GDM1 (cell line): ENCODE measurements at places on chromosomes 12 and 14.

DNA sequence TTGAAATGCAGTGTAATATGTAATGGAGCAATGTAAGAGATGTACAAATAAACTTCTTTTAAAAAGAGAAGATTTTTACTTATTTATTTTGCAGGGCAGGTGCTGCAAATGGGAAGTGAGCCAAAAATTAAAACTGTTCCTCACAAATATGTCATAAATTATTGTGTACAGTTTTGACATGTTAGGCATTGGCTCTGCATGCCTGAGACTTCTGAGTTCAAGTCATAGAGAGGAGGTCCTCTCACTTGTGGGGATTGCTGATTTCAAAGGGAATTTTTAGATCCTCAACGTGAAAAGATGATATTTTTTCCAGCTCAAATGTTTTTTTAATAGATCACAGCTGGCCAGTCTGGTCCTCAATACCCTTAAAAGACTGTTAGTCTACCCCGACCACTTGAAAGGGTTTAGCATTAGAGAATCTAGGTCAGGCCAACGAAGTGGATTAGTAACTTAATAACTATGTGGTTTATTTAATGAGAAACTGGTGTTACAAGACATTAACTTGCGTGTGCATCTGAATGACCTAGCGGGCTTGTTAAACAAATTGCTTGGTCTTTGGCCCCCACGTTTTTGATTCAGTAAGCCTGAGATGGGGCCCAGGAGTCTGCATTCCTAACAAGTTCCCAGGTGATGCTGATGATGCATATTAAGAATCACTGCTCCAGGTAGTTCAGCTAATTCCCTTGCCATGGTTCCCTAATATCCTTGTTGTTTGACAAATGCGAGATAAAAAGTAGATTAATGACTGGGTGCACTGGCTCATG, 30.9 kb upstream of the WDR89 start:
- no peak for DNase-seq

DNA sequence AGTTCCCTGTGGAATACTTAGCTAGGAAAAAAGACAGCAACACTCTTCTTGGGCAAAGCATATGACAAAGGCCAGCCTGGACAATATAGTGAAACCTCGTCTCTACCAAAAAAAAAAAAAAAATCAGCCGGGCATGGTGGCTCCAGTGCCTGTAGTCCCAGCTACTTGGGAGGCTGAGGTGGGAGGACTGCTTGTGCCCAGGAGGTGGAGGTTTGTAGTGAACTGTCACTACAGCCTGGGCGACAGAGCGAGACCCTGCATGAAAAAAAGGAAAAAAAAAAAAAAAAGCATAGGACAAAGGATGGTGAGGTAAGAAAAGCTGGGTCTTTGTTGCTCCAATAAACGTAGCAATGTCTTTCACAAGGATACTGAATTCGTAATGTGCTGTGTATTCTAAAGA, 1.1 kb downstream of the TXNDC16 start:
- DNase-seq, result no peak

DNA sequence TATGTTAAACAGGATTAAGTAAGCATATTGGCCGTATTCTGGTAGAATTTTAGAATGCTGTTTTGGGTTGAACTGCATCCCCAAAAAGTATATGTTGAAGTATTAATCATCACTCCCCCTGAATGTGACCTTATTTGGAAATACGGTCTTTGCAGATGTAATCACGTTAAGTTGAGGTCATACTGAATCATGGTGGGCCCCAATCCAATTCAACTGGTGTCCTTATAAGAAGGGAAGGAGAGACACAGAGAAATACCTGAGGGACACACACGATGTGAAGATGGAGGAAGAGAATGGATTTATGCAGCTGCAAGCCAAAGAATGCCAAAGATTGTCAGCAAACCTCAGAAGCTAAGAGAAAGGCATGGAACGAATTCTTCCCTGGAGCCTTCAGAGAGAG, 268.6 kb downstream of the ITPR2 start:
- no peak for DNase-seq

DNA sequence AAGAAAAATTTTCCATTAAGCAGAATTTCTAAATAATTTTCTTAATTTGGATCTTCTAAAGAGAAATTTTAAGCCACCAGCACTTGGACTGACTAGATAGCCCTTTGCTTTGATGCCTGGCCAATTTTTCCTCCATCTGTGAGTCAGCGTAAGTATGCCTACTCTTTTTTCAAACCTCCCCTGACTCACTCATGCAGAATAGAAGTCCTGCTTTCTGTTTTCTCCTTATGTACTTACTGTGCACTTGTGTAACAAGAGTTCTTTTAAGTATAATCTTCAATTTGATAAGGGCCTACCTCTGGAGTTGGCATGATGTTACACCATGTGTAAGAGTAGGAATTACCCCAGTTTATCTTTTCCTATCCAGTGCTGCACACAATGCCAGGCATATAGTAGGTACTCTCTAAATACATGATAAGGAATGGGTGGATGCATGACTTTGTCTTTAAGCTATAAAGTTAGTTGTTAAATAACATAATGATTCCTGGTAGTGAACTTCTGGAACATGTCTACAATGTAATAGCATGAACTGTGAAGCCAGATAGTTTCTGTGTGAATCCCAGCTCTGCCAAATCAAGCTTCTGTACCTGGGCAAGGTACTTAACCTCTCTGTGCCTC, 329.6 kb downstream of the TMTC2 start:
- no peak for DNase-seq

DNA sequence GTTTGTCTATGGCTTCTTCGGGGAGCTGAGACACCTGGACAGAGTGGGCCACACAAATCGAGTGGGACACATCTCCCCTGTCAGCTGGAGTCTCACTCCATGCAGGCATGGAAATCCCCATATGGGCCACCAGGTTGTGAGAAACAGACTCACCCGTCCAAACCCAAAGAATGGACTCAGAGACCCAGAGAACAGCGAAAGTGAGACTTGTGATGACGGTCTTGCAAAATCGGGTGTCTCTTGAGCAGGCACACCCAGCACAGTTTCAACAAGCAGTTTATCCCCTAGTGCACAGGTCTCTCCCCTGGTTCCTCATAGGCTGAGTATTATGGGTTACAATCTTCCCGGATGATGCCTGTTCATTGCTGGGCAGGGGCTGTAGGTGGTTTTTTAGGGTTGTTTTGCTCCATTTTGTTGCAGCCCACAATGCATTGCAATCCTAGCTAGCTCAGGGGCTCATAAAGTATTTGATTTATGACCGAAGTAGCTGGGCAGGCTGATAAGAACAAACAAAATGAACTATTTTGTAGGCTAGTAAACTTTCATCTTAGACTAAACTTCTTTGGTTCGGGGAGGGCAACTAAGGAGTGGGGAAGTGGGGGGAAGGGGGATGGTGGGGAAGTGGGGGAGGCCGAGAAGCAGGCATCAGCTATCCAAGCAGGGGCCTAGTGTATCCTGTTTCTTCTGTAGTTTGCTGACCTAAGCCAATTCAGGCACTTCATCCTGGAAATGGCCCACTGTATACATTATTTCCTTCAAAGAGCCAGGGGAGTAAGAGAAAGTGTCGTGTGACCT, 45.3 kb downstream of the IQSEC3 start:
- no peak for DNase-seq

DNA sequence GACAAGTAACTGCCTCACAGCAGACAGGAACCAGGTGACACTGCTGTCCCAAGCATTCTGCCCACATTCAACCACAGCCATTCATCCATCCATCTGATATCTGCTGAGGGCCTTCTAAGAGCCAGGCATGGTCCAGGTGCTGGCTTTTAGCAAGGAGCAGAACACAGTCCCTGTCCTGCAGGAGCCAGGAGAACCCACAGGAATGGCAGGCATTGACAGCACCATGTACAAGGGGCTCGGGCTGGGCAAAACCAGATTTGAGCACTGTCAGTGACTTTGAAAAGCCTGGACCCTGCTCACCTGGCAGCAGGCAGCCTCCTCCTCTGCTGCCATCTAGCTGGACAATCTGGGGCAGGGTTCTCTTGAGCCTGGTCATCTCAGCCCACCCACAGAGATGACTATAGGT, 137.0 kb downstream of the ZFP36L1 start:
- DNase-seq, result no peak

DNA sequence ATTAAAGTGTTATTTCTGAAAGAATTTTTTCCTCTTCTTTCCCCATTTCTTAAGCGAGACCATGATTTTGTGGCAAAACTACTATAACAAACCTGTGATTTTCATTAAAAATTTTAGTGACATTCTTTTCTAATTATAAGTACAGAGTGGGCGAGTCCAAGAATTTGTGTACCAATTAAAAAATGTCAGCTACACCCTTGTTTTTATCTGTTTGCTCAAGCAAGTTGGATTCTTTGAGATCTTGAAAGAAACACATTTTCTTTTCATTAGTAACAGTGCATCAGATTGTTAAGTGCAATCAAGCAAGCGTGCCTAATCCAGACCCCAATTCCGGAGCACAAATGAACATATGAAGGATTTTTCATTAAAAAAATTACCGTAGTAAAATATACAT, 338.8 kb upstream of the DDHD1 start:
- no peak for DNase-seq

- DNase-seq, result no peak
Measured at GRCh38 chr12:53603196-53603595, 23.0 kb downstream of the ATF7 start.

- no peak for DNase-seq
Measured at GRCh38 chr12:124394462-124395128, 99.7 kb downstream of the RFLNA start.

DNA sequence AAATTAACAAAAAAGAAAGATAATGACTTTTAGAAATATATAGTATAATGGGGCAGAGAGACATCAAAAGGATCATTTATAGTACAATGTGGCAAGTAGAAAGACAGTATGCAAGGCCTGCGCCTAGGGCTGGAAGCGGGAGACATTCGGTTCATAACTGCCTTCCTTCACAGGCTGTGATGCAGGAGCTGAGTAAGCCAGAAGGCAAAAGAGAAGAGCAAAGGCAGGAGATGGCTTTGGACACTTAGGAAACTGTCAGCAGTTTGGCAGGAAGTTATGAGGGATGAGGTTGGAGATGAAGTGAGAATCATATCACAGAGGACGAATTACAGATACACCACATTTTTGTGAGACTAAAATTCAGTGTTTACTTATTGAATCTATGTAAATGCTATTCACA, 97.8 kb downstream of the EPS8 start:
- no peak for DNase-seq

DNA sequence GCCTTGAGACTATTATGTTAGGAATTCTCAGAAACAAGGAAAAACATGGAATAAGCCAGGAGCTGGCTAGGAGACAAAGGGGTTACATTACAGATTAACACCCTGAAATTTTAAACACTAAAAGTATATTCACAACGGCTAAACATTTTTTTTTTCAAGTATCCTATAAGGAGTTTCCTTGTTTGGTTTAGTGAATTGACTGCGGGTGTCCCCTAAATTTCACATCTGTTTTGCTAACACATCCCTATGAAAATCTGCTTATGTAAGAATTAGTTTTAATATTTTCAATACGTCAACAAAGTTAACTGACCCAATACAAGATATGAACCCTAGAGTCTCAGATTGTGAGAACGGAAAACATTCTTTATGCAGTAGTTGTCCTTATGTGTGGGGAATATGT, 19.0 kb downstream of the TAOK3 start:
- DNase-seq, result no peak

DNA sequence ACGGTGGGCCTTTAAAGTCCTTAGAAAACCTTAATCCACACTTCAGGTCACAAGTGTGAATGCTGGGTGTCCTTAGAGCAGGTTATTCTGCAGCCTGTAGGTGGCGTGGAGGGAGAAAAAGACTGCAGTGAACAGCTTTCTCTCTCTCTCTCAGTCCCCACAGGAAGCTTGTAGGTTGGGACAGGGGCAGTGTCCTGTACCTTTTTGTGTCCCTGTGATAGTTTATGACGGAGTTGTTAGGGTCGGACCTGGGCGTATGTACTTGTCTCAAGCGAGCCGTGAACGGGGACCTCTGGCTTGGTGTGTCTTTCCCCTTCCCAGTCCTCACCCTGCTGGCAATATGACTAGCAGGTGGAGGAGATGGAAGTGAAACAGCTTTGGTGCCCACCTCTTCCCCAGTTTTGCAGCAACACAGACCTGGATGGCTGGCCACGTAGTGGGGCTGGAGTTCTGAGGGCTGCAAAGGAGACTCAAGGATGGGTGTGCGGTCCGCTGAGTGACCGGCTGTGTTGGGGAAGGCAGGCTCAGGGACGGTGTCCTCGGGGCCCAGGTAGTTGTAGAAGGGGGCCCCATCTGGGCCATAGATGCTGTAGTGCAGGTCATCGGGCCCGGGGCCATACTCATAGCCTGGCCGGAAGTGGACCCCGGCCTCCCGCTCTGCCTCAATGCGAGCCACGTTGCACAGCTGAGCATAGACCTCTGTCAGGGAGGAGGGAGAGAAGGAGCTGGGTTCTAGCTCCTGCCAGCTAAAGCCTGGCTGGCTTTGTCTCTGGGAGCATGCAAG, 8.9 kb downstream of the ISCA2 start:
- no peak for DNase-seq

GRCh38 chr12:12403264-12404248, 46.7 kb downstream of the BORCS5 start:
- no peak for DNase-seq

GRCh38 chr14:104772707-104773504, 20.0 kb downstream of the SIVA1 start:
- DNase-seq, result no peak

- no peak for DNase-seq
Measured at GRCh38 chr12:76636121-76636692, 76.6 kb upstream of the OSBPL8 start.

GRCh38 chr14:103871596-103872480, 24.5 kb upstream of the PPP1R13B start:
- no peak for DNase-seq

DNA sequence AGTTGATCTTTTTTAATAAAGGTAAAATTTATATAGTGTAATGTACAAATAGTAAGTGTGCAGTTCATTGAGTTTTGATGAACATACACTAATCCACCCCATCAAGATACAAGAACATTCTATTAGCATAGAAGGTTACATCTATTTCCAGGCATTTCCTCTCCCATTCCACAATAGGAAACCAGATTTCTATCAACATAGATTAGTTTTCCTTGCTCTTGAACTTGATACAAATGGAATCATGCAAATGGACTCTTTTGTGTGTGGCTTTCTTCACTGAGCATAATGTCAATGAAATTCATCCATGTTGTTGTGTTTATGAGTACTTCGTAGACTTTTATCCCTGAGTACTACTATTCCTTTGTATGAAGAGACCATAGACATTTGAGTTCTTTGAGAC, 10.8 kb downstream of the STYX start:
- DNase-seq, result no peak

DNA sequence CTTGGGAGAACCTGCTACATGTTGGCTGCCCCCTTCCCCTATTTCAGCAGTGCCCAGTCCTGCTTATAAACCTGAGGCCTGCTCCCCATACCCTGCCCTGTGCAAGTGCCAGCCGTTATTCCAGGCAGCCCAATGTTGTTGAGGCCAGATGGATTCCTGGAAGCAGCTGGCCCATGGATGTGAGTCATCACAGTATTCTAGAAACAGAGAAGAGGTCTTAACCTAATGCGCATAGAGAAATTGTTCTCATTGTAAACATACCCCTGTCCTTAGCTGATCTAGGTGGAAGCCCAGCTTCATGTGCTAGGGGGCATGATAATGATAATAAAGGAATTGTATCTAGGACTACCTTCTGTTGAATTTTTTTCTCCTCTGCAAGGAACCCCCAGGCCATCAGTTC, 69.7 kb downstream of the TSPAN11 start:
- DNase-seq, result no peak
